ENCODE measurements at places on chromosomes 4 and X. TPM values are rescaled to one million over a fixed set of nuclear protein-coding genes. Genes with fewer than 3 reads are reported as not detected.

The CORIN gene
- 0.07 TPM for total RNA-seq

- peak; percentile 44 for DNase-seq
These were observed 8.5 kb downstream of the MXD4 start for GRCh38 chr4:2253160-2254084.

DNA sequence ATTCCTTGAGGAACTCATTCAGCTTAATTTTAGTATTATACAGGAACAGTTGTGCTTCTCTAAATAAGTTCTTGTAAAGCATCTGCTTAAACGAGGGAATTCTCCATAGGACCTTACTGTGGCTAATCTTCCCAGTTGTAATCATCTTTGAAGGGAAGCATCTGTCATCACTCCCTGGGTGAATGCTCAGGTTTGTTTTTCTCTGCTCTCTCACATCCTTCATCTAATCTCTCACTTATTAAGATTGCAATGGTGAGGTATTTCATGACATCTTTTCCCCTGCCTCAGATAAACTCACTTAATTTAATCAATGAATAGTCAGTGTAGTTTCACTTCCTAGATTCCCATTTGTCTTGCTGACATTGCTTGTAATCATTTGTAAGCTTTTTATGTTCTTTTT lies 121.8 kb upstream of the ADAMTS3 start:
- no peak for DNase-seq

DNA sequence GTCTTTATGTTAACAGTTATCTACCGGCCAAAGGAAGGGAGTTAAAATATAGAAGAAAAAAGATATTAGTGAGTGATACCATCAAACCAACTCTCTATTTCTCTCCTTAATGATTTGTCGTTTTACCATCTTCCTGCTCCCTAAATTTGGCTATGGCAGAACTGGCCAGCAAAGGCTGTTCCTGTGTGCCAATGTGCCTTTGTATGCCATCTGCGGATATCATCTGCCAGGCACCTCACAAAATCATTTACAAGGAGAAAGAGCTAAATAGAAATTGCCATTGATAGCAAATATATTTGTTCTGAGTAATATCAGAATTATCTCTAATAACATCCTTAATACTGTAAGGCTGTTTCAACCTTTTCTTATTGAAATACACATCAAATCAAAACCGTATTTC lies 22.4 kb downstream of the GPM6A start:
- no peak for DNase-seq

- DNase-seq, result no peak
These were observed 147.5 kb downstream of the TSPAN5 start for GRCh38 chr4:98510757-98511517.

DNA sequence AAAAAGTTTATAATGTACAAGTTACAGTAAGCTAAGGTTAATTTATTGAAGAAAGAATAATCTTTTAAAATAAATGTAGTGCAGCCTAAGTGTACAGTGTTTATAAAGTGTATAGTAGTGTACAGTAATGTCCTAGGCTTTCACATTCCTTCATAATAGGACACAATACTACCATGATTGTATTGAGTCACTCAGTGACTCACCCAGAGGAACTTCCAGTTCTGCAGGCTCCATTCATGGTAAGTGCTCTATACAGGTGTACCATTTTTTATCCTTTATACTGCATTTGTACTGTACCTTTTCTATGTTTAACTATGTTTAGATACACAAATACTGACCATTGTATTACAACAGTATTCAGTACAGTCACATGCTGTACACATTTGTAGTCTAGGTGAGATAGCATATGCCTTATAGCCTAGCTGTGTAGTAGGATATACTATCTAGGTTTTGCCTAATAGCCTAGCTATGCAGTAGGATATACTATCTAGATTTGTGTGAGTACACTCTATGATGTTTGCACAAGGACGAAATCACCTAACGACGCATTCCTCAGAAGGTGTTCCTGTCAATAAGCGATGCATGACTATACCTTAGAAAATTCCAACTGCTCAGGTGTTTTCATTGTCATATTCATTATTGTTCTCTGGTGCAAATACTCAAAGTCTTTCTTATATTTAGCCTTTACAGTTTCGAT lies 5.5 kb upstream of the TMEM255A start:
- DNase-seq, result no peak

The CFAP99 gene
- not detected for total RNA-seq

DNA sequence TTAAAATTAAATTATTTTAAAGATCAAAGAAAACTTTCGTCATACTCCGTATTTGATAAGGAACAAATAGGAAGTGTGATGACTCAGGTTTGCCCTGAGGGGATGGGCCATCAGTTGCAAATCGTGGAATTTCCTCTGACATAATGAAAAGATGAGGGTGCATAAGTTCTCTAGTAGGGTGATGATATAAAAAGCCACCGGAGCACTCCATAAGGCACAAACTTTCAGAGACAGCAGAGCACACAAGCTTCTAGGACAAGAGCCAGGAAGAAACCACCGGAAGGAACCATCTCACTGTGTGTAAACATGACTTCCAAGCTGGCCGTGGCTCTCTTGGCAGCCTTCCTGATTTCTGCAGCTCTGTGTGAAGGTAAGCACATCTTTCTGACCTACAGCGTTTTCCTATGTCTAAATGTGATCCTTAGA lies at the start of gene CXCL8:
TSS of gene CXCL8 (plus strand) at position 217 of the 426 bp plus-strand sequence. CDS start at position 307, 90 bp downstream.
- no peak for DNase-seq

DNA sequence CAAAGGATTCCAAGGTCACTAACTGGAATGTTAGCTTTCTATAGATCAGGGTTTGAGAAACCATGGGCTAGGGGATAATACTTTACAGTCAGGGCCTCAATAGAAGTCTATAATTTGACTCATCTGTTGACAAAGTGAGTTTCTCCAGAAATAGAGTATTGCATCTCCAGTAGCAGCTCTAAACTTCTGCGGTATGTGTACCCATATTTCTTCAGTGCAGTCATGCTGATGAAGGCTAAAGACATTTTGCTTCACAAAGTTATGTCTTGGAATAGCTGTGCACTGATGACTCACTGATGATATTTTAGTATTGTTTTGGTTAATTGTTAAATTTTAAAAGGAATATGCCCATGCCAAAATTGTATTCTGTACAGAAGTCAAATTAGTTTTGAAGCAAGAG lies 464.9 kb upstream of the AMOT start:
- no peak for DNase-seq

DNA sequence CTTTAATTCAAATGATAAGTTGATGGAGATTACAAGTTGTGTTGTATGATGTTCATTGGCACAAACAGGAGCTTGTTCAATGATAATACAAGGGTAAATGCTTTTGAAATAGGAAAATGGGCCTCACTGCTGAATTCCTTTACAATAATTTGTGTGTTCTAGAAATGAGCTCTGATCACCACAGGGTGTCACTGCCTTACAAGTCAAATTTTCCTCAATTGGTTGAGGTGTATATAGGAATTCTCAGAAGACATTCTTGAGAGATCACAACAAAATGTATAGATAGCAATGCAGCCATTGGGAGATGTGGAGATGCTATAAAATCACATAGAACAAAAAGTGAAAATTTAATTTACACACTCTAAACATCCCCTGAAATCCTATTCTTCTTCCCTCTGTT lies 49.6 kb downstream of the KLF8 start:
- DNase-seq, result no peak

GRCh38 chr4:2941138-2942036 lies 21.8 kb downstream of the NOP14 start:
- peak; percentile 45 for DNase-seq

The GPR50 gene
- total RNA-seq, result 0.55 TPM

- peak; percentile 35 for DNase-seq
These were observed 67.1 kb downstream of the CBR4 start for GRCh38 chr4:168942985-168943384.

DNA sequence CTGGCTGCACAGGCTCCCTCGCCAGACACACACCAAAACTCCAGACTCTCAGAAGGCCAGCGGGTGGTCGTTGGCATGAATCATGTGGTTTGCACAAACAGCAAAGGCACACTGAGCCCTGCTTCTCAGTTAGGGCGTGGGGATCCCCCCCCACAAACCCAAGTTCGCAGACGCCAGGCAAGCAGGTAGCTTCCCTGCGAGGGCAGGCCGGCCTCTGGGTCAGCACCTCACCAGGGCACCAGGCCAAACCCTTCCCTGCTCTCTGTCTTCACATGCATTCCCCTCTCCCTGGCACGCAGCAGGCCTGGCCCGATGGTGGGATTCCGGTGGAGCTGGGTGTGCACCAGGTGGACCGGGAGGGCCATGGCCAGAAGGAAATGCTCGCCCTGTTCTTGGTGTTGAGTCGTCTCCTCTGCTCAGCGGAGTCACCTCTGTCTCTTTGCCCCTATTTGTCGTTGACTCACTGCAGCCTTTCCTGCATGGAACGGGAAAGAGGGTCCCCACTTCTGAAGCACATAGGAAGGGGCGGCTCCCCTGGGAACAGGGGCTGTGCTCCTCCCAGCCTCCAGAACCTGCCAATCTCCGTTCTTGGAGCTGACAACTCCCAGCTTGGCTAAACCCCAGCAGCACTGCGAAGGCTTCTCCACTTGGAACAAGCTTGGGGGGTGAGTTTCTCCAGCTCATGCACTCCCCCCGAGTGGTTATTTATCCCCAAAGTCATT lies 51.4 kb downstream of the SORCS2 start:
- no peak for DNase-seq
